ENCODE measurements at places on chromosomes 1 and 21. TPM values are rescaled to one million over a fixed set of nuclear protein-coding genes. Genes with fewer than 3 reads are reported as not detected.

The C1orf116 gene
- 0.11 TPM for total RNA-seq

The FMO1 gene
- 47.1 TPM for total RNA-seq

- H3K4me3 ChIP-seq = no peak overlapping the region
- no peak for DNase-seq
- H3K27me3 ChIP-seq = no peaks in the 10 kb centered on the region
Observed at GRCh38 chr1:180167721-180168467, 13.2 kb downstream of the QSOX1 start.

GRCh38 chr1:99788896-99789295, 22.5 kb upstream of the FRRS1 start:
- no peaks in the 10 kb centered on the region for H3K4me1 ChIP-seq
- no peak for DNase-seq
- no peaks in the 10 kb centered on the region for H3K36me3 ChIP-seq
- H3K27me3 ChIP-seq = no peaks in the 10 kb centered on the region
- no peak overlapping the region for H3K4me3 ChIP-seq

- no peaks in the 10 kb centered on the region for H3K36me3 ChIP-seq
- H3K4me1 ChIP-seq = no peaks in the 10 kb centered on the region
- H3K27me3 ChIP-seq = no peaks in the 10 kb centered on the region
- no peak overlapping the region for H3K27ac ChIP-seq
- H3K4me3 ChIP-seq = no peak overlapping the region
Observed at GRCh38 chr1:84363019-84363418, 35.3 kb upstream of the DNASE2B start.

- no peaks in the 10 kb centered on the region for H3K27me3 ChIP-seq
- H3K4me3 ChIP-seq = no peak overlapping the region
- H3K4me1 ChIP-seq = no peaks in the 10 kb centered on the region
- peaks cover 73% of the 10 kb centered on the region for H3K36me3 ChIP-seq
- no peak for DNase-seq
- no peak overlapping the region for H3K27ac ChIP-seq
Observed at GRCh38 chr1:19121192-19121591, 88.9 kb downstream of the UBR4 start.

GRCh38 chr1:117171900-117172511, 38.7 kb downstream of the VTCN1 start:
- H3K27me3 ChIP-seq = no peaks in the 10 kb centered on the region
- peaks cover 6% of the 10 kb centered on the region for H3K4me1 ChIP-seq
- DNase-seq = peak; percentile 78
- no peak overlapping the region for H3K27ac ChIP-seq
- H3K36me3 ChIP-seq = no peaks in the 10 kb centered on the region
- H3K4me3 ChIP-seq = no peak overlapping the region

- peaks cover 21% of the 10 kb centered on the region for H3K4me1 ChIP-seq
- no peak for DNase-seq
- H3K36me3 ChIP-seq = peaks cover 4% of the 10 kb centered on the region
Observed at GRCh38 chr1:109640285-109640865, 15.5 kb upstream of the GSTM4 start.

DNA sequence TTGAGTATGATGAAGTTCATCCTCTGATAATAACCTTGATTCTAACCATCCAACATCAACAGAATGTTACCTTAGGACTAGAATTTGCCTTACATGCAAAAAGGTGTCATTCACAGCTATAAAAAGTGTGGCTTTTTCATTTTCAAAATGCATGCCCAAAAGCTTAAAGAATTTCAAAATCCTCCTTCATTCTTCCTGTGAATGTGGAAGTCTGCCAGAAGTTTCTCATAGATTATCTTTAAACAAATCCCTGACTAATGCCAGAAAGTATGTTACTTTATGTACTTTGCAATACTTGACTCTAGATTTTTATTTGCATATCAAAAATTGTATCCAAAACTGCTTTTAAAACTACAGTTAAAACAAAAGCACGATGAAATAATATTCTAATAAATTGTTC, 270.6 kb upstream of the ZRANB2 start:
- DNase-seq = peak; percentile 38
- no peaks in the 10 kb centered on the region for H3K27me3 ChIP-seq
- no peak overlapping the region for H3K27ac ChIP-seq
- H3K4me1 ChIP-seq = no peaks in the 10 kb centered on the region

DNA sequence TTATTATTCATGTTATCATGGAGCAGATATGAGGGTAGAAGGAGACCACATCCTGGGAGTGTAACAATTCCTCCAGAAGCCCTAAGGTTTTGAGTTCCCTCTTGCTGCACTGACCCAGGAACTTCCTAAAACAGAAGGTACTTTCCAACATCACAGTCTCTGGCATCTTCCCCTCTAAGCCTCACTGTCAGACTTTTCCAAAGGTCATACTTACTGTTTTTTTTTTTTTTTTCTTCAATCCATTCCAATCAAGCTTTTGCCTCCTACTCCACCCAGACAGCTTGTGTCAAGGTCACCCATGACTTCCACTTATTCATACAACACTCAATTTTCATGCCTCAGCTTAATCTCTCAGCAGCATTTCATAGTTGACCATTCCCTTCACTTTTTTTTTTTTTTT, 18.4 kb upstream of the UQCRHL start:
- no peak for DNase-seq
- no peak overlapping the region for H3K27ac ChIP-seq
- H3K4me1 ChIP-seq = peaks cover 3% of the 10 kb centered on the region
- no peak overlapping the region for H3K4me3 ChIP-seq

GRCh38 chr1:173297798-173298391, 90.8 kb upstream of the TNFSF4 start:
- H3K27me3 ChIP-seq = no peaks in the 10 kb centered on the region
- no peaks in the 10 kb centered on the region for H3K36me3 ChIP-seq
- H3K4me1 ChIP-seq = no peaks in the 10 kb centered on the region
- H3K27ac ChIP-seq = no peak overlapping the region
- DNase-seq = no peak

DNA sequence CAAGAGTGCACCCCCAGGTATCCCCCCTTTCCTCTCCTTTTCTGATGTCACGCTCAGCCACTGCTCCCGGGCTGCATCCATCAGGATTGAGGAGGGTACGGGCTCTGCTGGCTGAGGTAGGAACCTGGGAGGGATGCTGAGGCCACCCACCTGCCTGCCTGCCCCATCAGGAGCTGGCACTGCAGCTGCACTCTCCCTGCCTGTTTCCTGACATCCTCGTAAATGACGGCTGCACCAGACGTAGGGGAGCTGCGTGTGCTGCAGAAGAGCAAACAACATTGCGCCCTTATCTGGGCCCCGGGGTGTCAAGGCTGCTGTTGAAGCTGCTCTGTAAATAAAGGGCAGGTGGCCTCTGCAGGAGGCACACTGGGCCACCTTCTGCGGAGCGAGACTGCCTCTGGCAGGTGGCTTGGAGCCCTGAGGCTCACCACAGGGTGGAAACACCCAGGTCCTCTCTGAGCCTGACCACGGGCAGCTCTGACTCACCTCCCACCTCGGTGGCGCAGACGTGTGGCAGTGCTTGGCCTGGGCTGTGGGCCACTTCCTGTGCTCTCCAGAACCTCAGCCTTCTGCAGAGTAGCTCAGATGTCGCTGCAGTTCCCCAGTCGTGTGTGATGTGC, 30.9 kb downstream of the SNAP47 start:
- peaks cover 92% of the 10 kb centered on the region for H3K36me3 ChIP-seq
- H3K4me1 ChIP-seq = peaks cover 18% of the 10 kb centered on the region
- no peak overlapping the region for H3K4me3 ChIP-seq
- no peak overlapping the region for H3K27ac ChIP-seq

The TMEM61 gene
- total RNA-seq = 0.39 TPM

DNA sequence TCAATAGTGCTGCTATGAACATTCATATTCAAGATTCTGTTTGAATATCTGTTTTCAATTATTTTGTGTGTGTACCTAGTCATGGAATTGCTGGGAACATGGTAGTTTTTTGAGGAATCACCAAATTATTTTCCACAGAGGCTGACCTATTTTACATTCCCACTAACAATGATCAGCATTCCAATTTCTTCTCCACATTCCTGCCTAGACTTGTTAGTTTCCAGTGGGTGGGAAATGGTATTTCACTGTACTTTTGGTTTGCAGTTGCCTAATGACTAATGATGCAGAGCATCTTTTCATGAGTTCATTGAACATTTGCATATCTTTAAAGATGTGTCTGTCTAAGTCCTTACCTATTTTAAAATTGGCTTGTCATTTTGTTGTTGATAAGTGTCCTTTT, 1182.6 kb upstream of the B3GALT2 start:
- H3K36me3 ChIP-seq = no peaks in the 10 kb centered on the region
- H3K27me3 ChIP-seq = no peaks in the 10 kb centered on the region
- no peak for DNase-seq
- H3K27ac ChIP-seq = no peak overlapping the region
- H3K4me3 ChIP-seq = no peak overlapping the region

The SLC27A3 gene
- total RNA-seq = 12.1 TPM

GRCh38 chr1:6884652-6885153, 99.4 kb downstream of the CAMTA1 start:
- H3K4me3 ChIP-seq = no peak overlapping the region
- DNase-seq = no peak
- H3K27me3 ChIP-seq = no peaks in the 10 kb centered on the region
- peaks cover 13% of the 10 kb centered on the region for H3K4me1 ChIP-seq
- no peak overlapping the region for H3K27ac ChIP-seq

GRCh38 chr1:43799656-43800635, 92.6 kb downstream of the ST3GAL3 start:
- H3K27me3 ChIP-seq = no peaks in the 10 kb centered on the region
- H3K36me3 ChIP-seq = no peaks in the 10 kb centered on the region
- H3K4me3 ChIP-seq = no peak overlapping the region
- H3K27ac ChIP-seq = no peak overlapping the region
- no peak for DNase-seq

The PRRX1 gene
- total RNA-seq = 73.7 TPM

DNA sequence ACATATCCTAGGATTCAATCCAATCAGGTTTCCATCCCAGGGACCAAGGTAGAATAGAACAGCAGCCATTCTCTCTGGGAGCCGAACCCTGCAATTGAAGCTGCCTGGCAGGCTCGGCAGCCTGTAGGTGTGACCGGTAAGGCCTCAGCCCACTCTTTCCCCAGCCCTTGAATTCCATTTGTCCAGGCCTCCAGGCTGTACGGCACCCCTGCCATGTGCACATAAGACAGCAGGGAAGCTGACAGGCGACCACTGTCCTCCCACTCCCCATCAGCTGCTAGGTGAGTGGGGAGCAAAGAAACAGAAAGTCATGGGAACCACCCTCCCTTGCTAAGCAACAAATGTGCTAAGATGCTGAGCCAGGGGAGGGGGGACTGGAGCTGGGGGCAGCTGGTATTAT, 23.0 kb downstream of the OPTC start:
- H3K36me3 ChIP-seq = no peaks in the 10 kb centered on the region
- DNase-seq = no peak
- peaks cover 77% of the 10 kb centered on the region for H3K4me1 ChIP-seq
- no peak overlapping the region for H3K4me3 ChIP-seq
- no peak overlapping the region for H3K27ac ChIP-seq

DNA sequence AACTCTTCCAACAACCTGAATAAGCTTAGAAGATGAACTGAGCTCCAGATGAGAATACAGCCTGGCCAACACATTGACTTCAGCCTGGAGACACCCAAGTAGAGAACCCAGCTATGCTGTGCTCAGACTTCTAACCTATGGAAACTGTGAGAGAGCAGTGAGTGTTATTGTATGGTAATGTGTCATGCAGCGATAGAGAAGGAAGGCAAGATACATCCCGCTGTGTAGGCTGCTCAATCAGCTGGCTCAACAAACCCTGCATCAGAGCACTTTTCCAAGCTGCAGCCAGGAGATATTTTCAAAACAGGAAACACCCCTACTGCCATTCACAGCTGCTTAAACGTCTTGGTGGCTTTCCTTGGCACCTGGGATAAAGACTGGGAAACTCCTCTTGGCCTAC, 321.3 kb downstream of the SIPA1L2 start:
- no peak for DNase-seq
- H3K4me1 ChIP-seq = peaks cover 11% of the 10 kb centered on the region
- H3K27ac ChIP-seq = no peak overlapping the region
- no peaks in the 10 kb centered on the region for H3K27me3 ChIP-seq
- H3K36me3 ChIP-seq = no peaks in the 10 kb centered on the region

The SMYD3 gene
- 53.2 TPM for total RNA-seq

- H3K27me3 ChIP-seq = no peaks in the 10 kb centered on the region
- no peak overlapping the region for H3K27ac ChIP-seq
- peak; percentile 70 for DNase-seq
- H3K4me1 ChIP-seq = no peaks in the 10 kb centered on the region
- H3K4me3 ChIP-seq = no peak overlapping the region
Observed at GRCh38 chr1:170765712-170766330, 101.9 kb downstream of the PRRX1 start.

DNA sequence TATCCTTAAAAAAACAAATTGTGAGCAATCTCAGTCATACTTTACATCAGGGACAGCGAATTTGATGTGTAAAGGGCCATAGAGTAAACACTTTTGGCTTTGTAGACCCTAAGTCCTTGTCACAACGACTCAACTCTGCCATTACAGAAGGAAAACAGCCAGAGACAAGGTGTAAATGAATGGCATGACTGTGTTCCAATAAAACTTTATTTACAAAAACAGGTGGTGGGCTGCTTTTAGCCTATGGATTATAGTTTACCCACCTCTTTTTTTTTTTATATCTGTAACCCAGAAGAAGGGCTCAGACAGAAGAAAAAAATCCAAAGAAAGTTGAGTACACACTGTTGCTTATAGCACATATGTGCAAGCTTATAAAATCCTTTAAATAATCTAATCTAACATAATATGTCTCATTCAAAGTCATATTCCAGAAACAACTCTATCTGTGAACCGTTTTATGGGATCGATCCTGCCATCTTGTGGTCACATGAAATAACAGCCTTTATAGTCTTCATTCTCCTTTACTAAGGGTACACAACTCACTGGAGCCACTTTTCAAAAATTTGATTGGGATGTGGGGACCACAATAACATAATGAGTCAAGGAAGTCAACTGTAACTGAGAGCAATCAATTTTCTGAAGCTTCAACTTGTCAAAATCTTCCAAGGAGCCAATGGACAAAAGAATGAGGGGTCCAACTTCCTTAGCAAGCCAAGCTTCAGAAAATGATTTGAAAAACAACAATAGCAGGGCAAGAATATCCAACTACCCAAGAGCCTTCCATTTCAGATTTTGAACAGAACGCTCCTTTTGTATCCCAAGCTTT, 142.2 kb upstream of the KRTAP19-8 start:
- H3K27ac ChIP-seq = no peak overlapping the region
- no peaks in the 10 kb centered on the region for H3K27me3 ChIP-seq
- no peak for DNase-seq
- H3K4me1 ChIP-seq = no peaks in the 10 kb centered on the region

The ABCA4 gene
- 31.5 TPM for total RNA-seq
